Stimulated activated CD4-positive, alpha-beta T cell treated with anti-CD3 and anti-CD28 coated beads, Interleukin-1b, Interleukin-23, amount 100 ng/mL, for 4 hours (primary cell): ENCODE measurements at places on chromosomes 5 and 9.

DNA sequence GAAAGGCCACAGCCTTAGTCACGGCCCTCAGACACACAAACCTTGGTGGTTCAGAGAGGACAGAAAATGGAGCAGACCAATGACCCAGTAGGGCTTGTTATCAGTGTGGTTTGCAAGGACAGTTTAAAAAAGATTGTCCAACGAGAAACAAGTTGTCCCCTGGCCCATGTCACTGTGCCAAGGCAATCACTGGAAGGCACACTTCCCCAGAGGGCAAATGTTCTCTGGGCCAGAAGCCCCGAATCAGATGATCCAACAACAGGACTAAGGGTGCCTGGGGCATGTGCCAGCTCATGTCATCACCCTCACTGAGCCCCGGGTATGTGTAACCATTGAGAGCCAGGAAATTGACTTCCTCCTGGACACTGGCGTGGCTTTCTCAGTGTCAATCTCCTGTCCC is 950.1 kb upstream of the CTNND2 start:
- no peak for DNase-seq

DNA sequence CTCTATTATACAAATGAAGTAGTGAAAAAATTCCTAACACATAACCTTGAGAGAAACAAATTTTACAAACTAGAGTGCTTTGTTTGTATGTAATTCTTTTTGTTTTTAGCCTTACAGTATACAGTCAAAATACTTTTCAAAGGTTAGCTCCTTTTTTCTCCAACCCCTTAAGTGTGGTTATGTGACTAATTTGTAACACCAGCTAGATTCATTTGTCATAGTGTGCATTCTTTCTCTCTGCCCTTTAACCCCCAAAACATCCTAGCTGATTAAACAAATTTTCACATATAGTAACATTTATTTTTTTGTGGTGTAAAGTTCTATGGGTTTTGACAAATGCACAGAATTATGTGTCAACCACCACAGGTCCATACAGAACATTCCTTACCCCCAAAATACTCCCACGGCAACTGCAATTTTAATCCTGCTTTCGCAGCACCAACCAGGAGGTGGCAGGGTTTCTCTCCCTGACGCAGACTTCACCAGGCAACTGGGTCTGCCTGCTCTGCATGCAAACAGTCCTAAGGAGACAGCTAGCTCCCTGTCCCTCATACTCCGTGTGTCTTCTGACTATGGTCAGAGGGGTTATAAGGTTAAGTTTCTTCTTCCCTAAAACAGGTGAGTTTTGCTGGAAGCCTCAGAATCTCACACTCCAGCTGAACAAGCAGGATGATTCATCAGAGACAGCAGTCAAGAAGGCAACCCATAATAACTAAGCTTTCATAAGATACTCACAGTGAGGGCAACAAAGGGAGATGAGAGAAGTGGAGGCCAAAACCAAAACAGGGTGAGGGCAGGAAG is 44.5 kb upstream of the NR5A1 start:
- no peak for DNase-seq

DNA sequence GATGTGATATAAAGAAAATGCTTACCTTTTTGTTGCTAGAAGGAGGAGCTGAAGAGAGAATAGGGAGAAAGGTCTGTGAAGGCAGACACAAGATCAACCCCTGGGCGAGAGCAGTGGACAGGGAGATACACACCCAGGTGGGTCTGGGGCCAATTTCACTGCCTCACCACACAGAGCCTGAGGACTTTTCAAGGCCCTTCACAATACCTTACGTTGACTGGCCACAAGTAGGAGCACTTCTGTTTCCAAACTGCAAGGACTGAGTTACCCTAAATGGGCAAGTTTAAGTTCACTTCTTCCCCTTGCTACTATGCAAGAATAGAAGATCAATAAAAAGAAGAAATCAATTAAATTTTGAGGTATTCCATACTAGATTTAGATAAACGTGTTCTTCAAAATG is 174.5 kb upstream of the SLC12A2 start:
- DNase-seq = no peak

- no peak for DNase-seq
These were observed 302.1 kb downstream of the CSNK1G3 start for GRCh38 chr5:123813937-123814624.

GRCh38 chr5:56311306-56311905 is 78.3 kb upstream of the ANKRD55 start:
- no peak for DNase-seq

GRCh38 chr5:58114324-58114723 is 345.6 kb downstream of the PLK2 start:
- no peak for DNase-seq

DNA sequence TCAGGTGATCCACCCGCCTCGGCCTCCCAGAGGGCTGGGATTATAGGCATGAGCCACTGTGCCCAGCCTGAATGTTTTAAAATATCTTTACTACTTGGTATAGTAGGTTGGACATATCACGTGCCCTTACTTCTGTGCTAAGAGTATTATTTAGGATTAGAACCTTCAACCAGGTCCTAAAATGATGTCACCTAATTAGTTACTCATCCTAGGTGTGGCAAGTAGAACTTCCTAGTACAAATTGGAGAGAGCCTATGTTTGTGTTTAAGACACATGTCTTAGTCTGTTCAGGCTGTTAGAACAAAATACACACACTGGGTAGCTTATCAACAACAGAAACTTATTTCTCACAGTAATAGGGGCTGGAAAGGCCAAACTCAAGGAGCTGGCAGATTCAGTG is 51.5 kb downstream of the ZFAND5 start:
- DNase-seq = no peak

- DNase-seq = no peak
These were observed 68.8 kb downstream of the SLC44A1 start for GRCh38 chr9:105313238-105313637.

DNA sequence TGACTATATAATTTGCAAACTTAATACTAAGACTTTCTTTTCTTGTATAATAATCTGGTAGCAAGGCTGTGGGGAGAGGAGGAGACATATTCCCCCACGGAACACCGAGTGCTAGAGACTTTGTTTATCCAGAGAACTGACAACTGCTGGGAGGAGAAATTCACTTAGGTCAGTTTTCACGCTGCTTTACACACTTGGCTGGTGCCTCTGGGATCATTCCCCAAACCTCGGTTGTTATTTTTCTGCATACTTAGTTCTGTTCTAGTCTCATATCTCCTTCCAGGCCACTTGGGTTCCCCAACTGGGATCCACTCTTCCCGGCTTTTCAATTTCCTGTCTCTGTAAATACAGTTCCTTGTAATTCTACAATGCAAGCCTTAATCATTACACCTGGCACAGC is 238.2 kb upstream of the ADAMTS16 start:
- DNase-seq = no peak
